ENCODE measurements at places on chromosomes 16 and 17.

DNA sequence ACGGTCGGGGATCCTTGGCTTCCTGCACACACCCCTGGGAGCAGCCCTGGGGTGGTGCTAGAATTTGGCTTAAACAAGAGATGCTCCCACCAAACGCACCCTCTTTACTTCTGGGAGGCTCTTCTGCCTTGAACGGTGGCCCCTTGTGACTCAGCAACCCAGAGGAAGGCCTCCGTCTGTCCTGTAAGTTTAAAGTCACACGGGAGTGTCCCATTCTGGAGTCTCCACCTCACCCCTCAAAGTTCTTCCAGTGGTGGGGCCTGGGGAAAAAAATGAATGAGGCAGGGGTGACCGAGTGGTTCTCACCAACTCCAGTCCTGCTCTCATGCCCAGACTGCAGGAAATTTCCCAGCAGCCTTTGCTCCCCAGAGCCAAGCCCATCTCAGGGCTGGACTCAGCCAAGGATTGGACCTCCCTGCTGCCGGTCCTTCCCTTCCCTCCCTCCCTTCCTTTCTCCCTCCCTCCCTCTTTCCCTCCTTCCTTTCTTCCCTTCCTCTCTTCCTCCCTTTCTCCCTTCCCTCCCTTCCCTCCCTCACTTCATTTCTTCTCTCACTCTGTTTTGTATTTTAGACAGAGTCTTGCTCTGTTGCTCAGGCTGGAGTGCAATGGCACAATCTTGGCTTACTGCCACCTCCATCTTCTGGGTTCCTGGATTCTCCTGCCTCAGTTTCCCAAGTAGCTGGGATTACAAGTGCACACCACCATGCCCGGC, 11.4 kb downstream of the ITGAD start:
- DNase-seq = no peak

GRCh38 chr16:83392743-83393142, 415.0 kb upstream of the HSBP1 start:
- no peak for DNase-seq

- DNase-seq = no peak
Measured at GRCh38 chr16:62543516-62543915, 507.3 kb upstream of the CDH8 start.

DNA sequence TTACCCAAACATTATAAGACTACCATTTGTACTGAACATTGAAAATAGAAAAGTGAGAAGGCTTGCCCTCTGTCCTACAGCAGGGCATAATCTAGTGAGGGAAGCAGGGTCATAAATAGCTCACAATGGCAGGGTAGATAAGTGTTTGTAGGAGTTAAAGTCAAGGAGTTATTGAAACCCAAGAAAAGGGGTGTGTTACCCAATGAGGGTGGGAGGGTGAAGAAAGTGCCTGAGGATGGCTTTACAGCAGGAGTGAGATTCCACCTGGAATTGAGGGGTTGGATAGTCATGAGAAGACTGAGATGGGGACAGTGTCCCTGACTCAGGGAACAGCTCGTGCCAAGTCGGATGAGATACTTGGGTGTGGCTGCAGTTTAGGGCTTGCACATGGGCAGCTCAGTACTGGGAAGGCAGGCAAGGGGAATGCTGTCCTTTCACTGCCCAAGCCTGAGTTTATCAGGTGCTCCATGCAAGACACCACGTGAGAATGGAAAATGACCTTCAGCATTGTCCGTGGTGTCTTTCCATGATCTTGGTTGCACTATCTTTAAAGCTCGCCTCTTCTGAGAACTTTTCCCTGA, 393.2 kb upstream of the MAF start:
- DNase-seq = no peak

DNA sequence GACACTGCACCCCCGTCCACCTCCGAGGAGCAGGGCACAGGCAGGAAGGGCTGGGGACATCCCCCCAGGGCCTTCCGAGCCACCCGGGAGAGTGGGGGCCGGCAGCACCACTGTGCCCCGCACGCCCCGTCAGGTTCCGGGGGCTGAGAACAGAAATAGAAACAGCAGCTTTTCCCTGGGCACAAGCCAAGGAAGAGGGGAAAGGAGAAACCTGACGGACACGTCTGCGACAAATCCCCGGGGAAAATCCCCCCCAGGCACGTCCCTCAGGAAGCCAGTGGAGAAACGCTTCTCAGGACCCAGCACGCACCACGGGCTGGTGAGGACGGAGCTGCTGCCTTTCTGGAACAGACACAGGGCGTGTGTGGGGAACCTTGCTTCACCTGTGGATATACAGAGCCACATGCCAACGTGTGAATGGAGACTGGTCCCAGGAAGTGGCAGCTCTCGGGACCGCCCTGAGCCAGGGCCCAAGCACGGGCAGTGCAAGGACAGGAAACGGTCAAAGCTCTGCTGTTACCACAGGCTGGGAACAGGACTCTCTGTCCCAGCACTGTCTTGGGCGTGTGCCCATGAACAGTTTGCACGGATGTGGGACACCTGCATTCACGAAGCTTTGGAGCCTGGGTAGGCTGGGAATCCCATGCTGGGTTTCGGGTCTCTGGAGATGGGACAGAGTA, 1.2 kb upstream of the TMEM204 start:
- no peak for DNase-seq

Data from DMS 273 treated with DMSO at 0.1 percent for 48 hours (cell line).